ENCODE measurements at places on chromosomes 5 and 9. TPM values are rescaled to one million over a fixed set of nuclear protein-coding genes. Genes with fewer than 3 reads are reported as not detected.
A peak's percentile ranks its signal among the peaks of the same experiment; 100 is the strongest.

DNA sequence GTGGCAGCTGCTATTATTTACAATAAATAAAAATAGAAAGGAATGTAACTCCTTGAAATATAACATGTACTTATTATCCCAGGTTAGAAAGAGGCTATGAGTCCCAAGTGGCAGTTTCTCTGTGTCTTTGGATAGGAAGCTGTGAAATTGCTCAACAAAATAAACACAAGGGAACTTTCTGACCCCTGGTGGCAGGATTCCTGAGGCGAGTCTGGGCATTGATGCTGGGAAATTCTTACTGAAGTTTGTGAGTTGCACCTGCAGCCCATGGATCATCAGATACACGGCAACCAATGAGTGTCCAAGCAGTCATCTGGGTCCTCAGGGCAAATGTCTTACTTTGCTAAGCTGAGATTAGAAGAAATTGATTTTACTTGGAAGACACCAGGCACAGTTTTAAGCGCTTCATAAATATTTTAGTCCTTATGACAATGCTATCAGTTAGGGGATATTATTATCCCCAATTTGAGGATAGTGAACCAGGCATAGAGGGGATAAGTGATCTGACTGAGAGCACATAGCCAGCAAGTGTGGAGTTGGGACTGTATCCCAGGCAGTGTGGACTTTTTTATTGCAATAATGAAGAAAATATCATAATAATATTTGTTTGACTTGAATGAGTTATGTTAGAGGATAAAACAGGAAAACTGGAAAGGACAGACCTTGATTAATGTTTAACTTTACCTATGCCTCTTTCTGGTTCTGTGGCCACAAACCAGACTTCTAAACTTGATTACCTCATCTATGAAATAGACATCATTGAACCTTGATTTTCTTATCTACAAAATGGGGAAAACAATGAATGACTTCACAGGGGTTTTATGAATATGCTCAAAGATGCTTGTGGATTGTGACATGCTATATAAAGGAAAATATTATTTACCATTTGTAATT, 265.5 kb upstream of the ADAMTSL1 start:
- no peak for DNase-seq

DNA sequence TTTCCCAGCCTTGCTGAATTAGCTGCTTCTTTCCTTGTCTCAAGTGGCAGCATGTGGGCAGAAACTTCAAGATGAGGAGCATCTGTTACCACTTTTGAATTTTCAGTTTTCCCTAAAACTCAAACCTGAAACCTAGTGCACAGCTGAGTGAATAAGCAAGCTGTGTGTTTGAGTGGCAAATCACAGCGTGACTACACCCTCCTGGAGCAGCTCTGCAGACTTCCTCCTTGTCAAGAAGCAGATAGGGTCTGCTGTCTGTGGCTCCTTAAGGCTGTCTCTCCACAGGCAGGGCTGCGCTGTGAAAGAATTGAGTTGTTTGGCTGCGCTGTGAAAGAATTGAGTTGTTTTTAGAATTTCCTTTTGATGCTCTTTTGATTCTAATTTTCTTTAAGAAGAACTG, 179.7 kb upstream of the HAPLN1 start:
- DNase-seq = no peak

DNA sequence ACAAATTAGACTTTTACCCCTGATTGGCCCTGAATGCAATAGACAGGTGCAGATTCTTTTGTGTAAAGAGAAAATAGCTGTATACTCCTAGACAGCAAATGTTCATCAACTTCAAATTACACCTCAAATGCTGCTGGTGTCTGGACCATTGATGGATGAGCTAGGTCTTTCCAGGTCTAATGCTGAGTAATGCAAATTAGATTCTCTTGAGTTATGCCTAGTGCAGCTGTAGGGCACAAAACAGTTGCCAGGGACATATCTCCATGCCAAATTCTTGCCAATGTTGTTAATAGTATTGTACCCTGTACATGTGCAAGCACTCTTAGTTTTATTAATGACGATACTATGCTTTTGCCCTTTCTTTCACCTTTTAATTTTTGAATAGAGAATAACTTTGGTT, 72.3 kb upstream of the CNTLN start:
- DNase-seq = no peak

DNA sequence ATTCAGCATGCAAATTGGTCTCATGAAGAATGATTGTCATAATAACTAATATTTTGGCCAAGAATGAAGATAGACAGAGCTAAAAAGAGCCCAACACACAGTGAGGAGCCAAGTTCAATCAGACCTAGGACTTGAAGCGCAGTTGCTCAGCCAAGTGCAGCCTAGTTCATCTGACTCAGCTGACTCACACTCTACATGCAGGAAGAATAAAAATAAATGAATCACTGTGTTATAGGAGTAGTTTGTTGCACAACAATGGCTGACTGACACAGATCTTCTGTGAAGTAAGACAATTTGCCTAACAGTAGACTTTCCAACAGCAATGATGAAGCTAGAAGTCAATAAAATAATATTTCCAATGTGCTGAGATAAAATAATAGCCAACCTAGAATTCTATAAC, 261.5 kb downstream of the CEMIP2 start:
- DNase-seq = peak; percentile 91

GRCh38 chr5:18051953-18052352, 417.7 kb downstream of the TAF11L14 start:
- DNase-seq = no peak

Gene ANKRD18B
- total RNA-seq = 3.8 TPM

Gene PCDHGB7
- total RNA-seq = 14.1 TPM

Gene LRRC19
- total RNA-seq = not detected

Gene PCDHA13
- not detected for total RNA-seq

Gene GMCL2
- total RNA-seq = not detected

Data from kidney epithelial cell (primary cell).